ENCODE measurements at places on chromosomes 7 and 10.
A peak's percentile ranks its signal among the peaks of the same experiment; 100 is the strongest.

DNA sequence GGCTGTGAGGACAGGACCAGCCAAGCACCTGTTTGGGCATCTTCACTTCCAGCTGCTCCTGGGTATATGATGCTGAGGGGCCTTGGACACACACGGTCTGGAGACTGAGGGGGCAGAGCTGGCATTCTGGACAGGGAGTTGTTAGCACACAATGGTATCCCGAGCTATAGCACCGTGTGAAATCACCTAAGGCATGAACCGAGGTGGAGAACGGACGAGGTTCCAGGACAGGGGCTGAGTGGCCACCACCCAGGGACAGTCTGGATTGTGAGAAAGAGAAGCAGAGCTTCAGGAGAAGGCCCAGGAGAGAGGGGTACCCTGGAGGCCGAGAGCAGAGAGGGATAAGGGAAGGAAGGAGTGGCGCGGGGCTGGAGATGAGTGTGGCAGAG is 571.8 kb downstream of the TCERG1L start:
- DNase-seq: no peak

DNA sequence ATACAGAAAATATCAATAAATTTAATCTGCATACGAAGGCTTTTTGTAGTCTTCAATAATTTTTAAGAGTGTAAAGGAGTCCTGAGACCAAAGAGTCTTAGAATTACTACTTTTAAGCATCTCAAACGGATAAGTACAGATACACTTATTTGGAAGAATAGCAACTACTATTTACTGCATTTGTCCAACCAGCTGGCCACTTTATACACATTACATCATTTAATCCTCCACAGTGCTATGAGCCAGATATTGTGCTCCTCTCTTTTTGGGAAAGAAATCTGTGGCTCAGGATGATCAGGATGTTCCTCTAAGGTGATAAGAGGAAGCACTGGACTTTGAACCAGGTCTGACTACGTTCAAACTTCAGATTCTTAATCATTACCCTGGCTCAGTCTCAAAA is 588.6 kb upstream of the LRRTM3 start:
- DNase-seq: no peak

GRCh38 chr10:22714479-22715289 is at the start of gene PIP4K2A:
TSS of gene PIP4K2A (minus strand) at chr10:22714578. CDS start at chr10:22714326, 252 bp downstream.
- peak; percentile 54 for DNase-seq

DNA sequence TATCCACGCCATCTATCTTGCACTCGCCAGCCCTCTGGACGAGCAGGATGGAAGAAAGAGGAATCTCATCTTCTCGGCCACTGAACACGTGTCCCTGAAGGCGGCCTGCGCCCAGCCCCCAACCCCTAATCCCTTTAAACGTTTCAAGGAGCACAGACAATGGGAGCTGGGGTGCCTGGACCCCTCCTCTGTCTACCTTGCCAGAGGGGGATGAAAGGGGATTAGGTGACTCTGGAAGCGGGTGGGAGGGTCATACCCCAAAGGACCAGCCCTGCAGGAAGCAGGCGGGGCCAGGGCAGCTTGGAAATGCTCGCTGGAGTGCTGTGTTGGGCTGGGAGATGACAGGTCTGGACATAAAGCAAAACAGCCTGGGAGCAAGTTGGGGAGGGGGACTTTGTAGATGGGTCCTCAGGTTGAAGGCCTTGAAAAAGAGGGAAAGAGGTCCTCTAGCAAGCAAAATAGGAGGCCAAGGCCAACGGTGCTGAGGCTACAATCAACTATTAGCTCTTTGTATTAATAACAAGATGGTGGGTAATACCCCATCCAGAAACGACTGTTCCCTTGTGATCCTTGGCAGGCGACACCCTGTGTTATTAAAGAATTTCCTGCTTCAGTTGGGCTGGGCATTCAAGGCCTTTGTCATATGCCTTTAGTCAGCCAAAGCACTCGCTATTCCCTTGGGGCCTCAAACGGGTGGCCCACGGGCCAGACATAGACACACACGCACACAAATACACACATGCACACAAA is 126.5 kb upstream of the UNC5B start:
- DNase-seq: no peak

DNA sequence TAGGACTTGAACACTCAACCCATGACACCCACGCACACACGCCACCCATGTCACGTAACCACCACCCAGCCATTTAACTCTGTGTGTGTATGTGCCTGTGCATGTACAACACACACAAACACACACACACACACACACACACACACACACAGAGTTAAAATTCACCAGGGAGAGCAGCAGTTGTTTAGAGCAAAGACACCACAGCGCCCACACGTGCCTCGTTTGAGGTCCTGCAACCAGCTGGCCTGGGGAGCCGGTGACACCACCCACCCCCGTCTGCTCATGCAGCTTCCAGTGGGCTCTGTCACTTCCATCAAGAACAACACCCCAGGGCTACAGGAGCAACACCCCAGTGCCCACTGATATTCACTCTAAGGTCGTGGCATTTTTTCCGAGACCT is 97.4 kb downstream of the ELFN1 start:
- no peak for DNase-seq

- DNase-seq: no peak
Measured at GRCh38 chr10:44032216-44032615, 352.7 kb downstream of the CXCL12 start.

GRCh38 chr10:114095559-114096337 is 52.1 kb downstream of the ADRB1 start:
- DNase-seq: no peak

- no peak for DNase-seq
Measured at GRCh38 chr7:46654546-46655443, 733.7 kb upstream of the IGFBP3 start.

DNA sequence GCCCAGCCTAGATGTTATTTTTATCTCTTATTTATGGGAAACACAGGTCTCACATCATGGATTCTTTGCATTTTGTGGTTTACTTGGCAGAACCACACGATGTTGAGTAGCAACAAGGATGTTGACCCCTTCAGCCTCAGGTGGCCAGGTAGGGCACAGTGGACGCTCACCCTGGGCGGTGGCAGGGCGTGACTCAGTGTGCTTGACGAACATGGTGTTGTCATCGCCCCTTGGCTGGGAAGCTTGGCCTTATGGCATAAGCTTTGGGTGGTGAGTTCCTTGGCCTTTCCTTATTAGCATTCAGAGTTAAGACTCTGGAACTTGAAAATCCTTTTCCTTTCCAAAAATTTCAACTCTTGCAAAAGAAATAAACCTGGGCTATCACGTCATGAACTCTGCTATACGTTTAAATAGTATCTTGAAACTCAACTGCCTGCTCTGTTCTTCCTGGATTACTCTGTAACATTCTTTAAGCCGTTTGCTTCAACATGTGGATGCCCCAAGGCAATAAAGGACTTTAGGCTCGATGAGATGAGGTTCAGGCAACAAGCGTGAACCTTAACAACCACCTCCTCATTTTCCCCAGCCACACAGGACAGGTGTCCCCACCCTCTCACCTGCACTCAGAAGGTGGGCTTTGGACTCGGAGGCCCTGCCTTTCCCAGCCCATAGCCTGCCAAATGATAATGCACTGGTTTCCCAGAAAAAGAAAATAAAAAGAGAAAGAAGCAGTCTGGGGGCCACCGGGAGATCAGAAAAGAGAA is 22.5 kb upstream of the ECHDC3 start:
- no peak for DNase-seq
